Non-pigmented ciliary epithelial cell (primary cell): ENCODE measurements at places on chromosomes 2 and 18.
A peak's percentile ranks its signal among the peaks of the same experiment; 100 is the strongest.

DNA sequence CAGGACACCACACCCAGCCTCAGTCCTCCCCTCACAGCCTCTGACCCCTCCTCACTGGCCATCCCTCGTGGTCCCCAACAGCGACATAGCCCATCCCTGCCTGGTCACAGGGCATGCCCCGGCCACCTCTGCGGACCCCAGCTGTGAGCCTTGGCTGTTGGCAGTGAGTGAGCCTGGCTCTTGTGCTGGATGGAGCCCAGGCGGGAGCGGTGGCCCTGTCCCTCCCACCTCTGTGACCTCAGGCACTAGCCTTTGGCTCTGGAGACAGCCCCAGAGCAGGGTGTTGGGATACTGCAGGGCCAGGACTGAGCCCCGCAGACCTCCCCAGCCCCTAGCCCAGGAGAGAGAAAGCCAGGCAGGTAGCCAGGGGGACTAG is 7.9 kb downstream of the DES start:
- DNase-seq, result no peak

DNA sequence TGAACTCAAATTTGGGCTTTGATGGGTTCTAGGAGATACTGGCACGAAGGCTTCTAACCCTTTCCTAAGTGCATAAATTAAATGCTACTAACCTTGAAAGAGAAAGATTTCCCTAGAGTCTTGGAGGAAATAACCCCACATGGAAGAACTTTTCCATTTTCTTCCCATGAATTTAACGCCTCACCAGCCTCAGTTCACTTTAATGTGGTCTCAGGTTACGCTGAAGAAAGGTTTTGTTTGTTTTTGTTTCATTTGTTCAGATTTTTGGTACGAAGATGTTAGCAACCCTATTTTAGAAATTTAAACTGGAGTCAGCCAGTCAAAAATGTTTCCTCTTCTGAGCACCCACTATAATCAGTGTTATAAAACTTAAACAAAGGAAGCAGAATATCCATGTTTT is 30.7 kb downstream of the METTL4 start:
- no peak for DNase-seq

- DNase-seq, result no peak
Measured at GRCh38 chr2:127006962-127007361, 100.0 kb downstream of the BIN1 start.

DNA sequence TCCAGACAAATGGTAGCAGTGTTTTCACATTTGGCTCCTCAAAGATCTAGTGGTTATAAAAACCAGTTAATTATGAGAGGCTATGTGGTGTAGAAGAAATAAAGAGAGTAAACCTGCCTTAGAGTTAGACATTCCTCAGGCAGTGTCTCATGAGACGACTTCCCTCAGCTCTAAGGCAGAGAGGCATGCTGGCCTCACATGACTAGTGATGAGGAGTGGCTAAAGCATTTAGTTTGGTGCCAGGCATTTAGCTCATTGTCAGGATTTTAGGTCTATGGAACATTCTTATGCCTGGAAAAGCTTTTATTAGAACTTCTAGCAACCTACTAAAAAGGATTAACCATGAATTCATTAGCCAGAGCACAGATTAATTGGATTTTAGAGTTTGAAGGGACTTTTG is 90.3 kb downstream of the RPRM start:
- DNase-seq, result peak; percentile 35

DNA sequence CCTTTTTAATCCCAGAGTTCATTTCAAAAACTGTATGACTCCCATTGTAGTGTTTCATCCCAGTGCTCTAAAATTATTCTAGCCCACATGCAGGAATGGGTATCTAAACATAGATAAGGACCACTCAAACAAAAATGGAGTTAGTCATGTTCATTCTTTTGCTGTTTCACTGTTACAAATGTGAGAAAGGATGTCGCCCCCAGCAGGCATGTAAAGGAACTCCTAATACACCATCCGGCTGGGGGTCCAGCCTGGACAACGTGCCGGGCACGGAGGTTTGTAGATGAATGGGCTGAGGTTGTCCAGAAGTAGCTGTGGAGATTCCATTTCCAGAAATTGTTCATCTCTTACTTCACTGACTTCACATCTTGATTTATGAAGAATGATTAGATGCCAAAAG is 101.9 kb upstream of the RAB12 start:
- no peak for DNase-seq

DNA sequence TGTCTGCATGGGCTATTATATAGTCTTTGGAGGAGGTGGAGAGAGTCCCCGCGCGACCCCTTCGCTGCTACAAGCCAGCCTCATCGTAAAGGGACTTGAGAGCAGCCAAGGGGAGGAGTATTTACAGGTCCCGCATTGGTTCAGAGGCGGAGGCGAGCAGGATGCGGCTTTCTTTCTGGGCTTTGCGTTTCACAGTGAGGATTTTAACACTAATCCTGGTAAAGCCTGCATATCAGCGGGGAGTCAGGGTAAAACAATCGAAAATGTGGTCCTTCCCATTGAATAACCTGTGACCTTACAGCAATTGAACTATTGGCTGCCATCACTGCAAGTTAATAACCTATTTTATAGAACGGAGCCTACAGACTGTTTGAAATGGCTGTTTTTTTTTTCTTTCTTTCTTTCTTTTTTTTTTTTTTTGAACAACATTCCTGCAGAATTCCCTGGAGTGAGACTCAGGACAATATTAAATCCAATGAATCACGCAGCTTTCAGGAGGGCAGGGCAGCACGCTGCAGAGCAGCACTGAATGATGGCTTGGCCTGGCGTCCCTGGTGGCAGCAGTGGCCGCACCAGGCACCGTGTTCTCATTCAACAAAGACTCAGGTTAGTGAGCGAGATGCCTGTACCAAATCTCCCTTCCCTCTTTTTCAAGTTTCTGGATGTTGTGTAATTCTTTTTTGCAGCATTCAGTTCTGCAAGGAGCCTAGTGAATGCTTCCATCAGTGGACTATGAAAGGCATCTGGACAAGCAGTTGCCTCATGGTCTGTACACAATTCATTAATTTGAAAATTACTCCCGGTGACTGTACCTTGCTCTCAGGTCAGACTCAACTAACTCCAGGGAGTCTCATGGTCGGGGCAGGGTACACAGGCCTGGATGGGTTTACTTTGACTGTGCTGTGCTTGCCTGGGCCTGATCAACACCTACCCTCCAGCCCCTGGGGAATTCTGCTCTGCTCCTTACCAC is 19.8 kb downstream of the SMIM21 start:
- no peak for DNase-seq

DNA sequence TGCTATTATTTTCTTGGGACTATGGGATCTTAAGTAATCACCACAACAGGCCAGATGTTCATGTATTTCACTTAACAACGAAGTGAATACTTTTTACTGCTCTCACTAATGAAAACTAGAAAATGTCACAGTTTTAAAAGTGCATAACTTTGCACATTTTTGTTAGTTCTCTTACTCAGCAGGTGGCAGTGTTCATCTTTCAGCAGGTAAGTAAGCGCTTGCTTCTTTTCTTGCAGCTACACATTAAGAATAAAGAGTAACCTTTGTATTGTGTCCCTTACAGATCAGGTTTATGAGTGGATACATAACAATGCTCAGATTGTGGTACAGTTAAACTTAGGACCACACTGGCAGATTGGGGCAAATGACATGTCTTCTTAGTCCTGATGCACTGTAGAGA is 61.0 kb downstream of the DAW1 start:
- DNase-seq, result no peak

DNA sequence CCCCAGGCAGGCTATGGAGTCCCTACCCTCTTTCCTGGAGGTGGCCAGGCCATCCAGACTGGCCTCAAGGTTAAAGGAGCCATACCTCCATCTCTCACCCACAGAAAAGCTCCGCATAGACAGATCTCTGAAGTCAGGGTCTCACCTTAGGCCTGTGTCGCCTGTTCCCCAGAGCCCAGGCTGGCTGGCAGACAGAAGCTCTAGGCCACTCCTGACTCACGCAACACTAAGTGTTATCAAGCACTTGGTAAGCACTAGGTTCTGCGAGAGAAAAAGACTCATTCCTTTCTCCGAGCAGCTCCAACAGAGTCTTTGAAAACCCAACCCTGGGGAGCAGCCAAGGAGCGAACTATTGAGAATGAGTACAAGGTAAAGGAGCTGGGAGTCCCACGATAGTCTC is 6.1 kb downstream of the SMAD7 start:
- no peak for DNase-seq

DNA sequence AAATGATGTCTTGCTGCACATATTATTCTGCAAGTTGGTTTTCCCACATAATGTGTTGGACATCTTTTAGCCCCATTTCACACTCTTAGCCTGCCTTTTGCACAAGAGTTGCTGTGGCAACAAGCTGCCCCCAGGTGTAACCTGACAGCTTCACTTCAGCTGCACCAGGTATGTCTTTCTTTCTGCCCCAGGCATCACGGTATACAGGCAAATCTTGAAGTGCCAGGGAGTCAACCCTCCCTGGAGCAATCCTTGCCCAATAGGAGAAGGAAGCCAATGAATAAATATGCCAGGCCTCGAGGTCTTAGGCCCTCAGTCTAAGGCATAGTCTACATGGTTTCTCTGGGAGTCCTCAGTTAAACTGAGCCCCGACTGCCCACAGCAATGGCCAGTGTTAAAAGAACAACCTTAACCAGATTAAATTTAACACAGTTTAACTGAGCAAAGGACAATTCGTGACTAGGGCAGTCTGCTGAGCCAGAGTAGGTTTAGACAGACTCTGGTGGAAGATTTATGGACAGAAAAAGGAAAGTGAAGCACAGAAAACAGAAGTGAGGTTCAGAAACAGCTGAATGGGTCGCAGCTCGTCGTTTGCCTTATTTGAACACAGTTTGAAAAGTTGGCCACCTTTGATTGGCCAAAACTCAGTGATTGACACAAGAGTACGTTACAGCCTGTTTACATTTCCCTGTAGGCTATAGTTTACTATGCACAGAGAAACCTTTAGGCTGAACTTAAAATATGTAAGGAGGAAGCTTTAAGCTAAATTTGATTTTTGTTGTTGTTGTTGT is 32.0 kb upstream of the C1QL2 start:
- DNase-seq, result no peak

GRCh38 chr18:79902075-79902474 is 49.4 kb downstream of the SLC66A2 start:
- no peak for DNase-seq

DNA sequence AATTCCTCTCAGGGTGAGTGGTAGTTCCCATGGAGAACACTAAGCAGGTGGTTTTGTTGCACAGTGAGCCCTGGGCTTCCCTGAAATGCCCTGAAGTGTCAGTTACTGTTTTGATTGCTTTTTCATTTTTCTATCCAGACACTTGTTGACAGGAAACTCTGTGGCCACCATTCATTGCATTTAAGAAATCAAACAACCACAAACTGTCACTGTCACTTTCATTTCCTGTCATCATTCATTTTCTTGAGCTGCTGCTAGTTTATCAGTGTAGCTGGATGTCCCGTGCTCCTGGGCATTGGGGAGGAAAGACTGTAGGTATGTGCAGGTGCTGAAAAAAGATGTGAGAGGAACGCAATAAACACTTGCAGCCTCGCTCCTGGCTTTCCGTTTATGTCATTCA is 891.6 kb upstream of the ZEB2 start:
- no peak for DNase-seq

GRCh38 chr2:242053921-242054320 is 184.4 kb downstream of the RTP5 start:
- no peak for DNase-seq
